ENCODE measurements at places on chromosomes 6 and 20.
A peak's percentile ranks its signal among the peaks of the same experiment; 100 is the strongest.

GRCh38 chr6:39389484-39389767 is 66.9 kb upstream of the KCNK16 start:
- no peak for DNase-seq

DNA sequence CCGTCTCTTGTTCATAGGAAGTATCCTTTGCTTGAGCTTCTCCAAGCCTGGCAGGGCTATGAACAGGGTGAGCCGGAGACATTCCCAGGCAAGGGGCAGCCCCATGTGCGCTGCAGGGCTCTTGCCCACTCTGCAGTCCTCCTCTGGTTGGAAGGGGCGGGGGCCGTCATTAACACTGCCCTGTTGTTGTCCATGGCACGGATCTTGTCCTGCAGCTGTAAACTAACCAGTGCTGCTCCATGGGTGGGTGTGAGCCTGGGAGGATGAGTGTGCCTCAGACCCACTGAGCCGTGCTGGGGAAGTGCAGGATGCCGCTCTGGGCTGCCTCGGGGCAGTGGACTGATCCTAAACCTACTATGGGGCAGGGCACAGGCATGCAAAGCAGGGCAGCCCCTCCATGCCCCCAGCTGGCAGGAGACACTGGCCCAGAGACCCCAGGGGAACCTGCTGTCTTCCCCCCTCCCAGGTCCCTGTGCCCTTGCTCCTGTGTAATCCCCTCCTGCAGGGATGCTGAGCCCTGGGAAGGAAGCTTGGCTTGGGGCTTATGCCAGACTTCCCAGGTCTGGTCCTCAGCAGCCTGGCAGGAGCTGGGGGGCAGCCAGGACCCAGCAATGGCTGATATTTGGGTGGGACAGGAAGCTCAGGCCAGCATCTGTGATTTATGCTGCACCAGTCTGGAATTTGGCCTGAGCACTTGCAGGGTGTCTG is 8.5 kb downstream of the EBF4 start:
- DNase-seq: no peak

- no peak for DNase-seq
Observed at GRCh38 chr6:101824551-101825345, 431.2 kb downstream of the GRIK2 start.

GRCh38 chr6:110282412-110282811 is 75.7 kb downstream of the METTL24 start:
- no peak for DNase-seq

DNA sequence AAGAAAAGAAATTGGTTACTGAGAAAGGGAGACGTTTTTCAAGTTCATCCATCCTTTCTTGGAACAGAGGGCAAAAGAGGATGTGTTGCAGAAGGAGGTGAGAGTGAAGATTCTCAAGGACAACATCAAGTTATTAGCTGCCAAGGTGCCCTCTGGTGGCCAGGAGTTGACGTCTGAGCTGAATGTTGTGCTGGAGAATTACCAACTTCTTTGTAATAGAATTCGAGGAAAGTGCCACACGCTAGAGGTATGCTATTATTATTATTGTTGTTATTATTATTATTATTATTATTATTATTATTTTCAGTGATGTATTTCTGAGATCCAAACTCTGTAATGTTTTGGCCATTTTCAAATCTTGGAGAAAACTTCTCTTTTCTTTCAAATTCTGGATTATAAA is 197.0 kb downstream of the UTRN start:
- peak; percentile 37 for DNase-seq

DNA sequence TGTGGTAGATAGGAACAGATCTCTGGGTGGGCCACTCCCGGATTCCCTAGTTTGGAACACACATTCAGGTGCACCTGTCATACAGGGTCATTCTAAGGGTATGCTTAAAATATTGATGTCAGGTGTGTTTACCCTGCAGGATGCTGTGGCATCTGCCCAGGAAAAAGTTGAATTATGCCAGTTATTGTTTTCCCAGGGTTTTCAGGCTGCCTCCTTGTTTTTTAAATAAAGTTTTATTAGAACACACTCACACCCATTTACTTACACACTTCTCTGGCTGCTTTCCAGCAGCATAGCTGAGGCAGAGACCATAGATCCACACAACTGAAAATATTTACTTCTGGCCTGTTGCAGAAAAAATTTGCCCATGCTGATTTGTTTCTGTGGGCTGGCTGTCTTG is 76.5 kb downstream of the PHACTR3 start:
- no peak for DNase-seq

DNA sequence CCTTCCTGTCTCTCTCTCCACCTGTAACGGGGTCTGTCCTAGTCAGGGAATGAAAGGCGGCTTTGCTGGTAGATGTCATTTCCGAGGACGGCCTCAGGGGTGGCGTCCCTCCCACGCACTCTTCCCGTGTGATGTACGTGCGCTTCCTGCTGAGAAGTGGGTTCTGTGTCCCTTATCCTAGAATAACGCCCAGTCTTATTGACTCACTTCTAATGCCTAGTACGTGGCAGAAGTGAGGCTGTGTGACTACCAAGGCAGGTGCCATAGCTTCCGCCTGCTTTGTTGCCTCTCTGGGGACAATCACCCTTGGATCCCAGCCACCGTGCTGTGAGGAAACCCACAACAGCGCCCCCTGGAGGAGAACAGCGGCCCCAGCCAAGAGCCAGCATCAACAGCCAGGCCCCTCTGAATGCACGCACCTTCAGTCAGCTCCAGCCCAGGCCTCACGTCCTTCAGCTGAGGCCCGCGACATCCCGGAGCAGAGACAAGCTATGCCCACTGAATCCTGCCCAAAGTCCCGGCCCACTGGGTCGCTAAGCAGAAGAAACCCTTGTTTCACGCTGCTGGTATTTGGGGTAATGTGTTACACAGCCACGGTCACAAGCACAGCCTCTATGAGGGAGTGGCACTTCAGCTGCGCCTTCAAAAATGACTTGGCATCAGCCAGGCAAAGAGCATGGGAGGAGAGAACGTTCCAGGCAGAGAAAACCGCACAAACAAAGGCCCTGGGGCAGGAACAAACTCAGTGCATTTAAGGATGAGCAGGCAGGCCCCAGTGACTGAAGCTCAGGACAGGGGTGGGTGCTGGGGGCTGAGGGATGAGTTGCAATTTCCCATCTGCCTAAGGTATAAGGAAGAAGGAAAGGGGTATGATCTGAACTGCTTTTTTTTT is 224.2 kb downstream of the NFATC2 start:
- peak; percentile 23 for DNase-seq

DNA sequence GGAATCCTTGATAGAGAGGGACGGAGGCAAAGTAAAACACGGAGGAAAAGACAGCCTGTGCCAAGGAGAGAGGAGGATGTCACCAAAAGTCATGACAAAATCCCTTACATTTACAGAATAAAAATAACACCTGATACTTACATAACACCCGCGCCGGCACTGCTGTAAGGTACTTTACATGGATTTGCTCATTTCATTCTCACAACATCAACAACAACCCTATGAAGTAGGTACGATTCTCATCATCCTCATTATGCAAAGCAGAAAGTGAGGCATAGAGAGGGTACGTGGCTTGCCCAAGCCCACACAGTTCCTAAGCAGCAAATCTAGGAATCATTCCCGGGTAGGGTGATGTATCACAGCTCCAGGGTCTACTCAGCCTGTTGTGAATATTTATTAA is 67.6 kb upstream of the NFATC2 start:
- no peak for DNase-seq

DNA sequence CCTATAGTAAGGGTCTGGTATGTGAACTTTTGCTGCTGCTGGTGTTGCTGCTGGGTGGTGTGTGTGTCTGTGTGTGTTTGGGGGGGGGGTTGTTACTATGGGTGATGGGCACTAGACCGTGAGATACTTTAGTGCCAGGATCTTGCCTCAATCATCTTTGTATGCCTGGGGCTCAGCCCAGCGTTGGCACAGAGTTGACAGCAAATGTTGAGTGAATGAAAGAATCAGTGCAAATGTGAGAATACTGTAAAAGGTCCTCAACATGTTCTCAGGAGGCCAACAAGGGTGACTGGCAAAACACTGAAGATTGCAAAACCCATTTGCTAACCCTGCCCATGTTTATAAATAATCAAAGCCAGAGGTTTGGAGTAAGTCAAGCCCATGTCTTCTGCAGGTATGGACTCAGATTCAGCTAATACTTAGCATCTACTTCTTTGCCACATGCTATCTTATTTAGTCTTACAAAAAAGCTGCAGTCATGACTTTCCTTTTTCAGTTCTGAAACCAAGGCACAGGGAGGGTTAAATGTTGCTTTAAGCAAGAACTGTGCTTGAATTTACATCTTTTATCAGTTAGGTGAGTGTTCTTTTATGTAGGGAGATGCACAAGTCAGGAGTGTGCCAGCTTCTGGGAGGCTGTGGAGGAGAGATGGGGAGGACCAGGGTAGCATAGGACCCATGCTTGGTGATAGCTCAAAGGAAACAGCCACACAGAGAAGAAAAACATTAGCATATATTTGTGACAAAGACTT is 125.3 kb upstream of the SPACA1 start:
- no peak for DNase-seq

DNA sequence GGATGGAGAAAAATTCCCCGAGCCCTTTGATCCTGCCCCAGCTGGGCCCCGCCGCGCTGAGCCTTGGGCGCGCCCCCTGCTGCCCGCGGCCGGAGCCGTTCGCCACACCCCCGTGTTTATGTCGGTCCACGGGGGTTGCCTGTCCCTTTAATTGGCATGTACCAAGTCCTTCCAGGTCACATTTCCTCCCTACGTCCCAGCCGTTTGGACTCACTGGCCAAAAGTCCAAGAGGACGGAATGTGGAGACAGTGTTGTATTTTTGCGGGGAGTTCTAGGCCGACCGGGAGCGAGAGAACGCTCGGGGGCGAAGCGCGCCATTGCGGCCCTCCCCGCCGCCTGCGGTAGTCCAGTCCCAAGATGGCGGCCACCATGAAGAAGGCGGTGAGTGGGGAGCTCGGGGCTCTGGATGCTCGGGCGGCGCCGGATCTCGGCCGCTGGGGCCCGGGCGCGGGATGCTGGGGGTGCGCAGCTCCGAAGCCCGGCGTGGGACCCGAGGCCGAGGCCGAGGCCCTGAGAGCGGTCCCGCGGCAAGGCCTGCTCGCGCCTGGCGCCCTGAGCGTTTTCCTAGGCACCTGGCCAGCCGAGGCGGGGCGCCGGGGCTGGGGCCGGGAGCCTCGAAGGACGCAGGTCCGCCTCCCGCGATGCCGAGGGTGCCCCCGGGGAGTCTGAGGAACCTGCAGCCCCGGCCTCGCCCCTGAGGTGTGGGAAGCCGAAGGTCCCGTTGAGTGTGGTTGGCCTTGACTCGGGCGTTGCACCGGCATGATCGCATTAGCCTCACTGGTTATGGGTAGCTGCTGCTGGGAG is at the start of gene PFDN4:
Gene PFDN4 (plus strand): TSS at position 345 of the 805 bp plus-strand sequence. CDS start 14 bp downstream, at position 359.
- peak; percentile 72 for DNase-seq

- no peak for DNase-seq
Observed at GRCh38 chr6:132161283-132161682, 210.1 kb upstream of the CCN2 start.

DNA sequence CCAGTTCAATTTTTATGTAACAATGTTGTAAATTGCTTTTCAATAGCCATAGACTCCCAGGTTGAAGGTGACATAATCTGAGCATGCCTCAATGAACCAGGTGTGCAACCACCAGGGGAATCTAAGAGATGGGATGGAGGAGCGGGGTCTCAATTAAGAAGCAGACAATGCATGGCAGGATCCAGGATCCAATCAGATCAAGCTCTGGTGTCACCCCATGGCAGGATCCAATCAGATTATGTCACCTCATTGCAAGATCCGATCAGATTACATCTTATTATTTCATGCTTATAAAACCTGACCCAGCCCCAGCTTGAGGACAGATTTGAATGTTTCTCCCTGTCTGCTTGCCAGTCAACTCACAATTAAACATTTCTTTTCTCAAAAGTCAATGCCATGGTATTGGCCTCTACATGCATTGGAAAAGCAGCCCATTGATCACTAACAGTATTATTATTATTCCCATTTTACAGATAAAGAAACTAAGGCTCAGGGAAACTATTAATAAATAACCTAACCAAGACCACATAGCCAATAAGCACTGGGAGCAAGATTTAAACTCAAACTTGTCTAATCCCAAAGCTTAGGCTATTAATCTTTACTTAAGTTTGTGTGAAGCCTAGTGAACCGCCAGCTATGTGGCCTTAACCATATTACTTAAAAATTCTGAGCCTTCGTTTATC is 14.3 kb upstream of the SIRT5 start:
- DNase-seq: no peak

GRCh38 chr6:26183581-26184366 is 96.5 kb downstream of the HFE start:
- peak; percentile 69 for DNase-seq

GRCh38 chr6:88808381-88808780 is 155.0 kb downstream of the RNGTT start:
- no peak for DNase-seq

DNA sequence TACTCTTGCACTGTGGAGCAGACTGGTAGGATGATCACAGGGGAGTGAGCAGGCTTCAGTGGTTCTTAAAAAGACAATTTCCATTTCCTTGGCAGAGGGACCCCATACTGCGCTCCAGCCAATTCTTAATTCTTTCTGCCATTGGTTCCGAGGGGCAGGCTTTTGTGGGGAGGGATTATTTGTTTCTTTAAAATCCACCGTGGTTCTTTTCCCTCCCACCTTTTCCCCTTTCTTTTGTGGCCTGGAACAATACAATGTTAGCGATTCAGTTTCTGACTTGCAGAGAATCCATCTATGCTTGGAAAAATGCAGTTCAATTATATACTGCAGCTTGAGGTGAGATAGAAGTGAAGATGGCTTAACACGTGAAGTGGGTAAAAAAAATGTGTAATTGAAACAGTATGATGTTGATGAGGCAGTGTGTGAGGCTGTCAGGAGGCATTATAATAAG is 379.0 kb upstream of the FLRT3 start:
- no peak for DNase-seq

DNA sequence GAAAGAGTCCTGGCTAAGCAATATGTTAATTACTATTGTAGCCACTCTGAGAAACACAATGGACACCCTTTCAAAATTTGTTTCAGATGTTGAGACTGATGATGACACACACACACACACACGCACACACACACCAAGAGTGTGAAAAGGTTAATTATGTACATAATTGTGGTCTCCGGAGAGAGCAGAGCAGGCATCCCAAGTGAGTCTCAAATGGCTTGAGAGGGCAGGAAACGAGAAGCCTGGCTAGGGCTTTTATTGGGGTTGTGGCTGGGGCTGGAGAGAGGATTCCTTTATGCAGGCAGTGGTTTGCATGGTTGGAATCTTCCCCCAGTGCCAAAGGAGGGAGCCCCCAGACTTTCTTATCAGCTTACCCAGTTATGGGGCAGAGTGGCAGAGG is 38.2 kb upstream of the NKX2-4 start:
- DNase-seq: no peak

GRCh38 chr6:8658416-8658815 is 223.1 kb upstream of the SLC35B3 start:
- no peak for DNase-seq

Measured in CD14-positive monocyte (primary cell).